Activated gamma-delta T cell treated with Interleukin-2 at 50 U/mL for 16 hours (primary cell): ENCODE measurements at places on chromosomes 4 and X.

- DNase-seq = no peak
Observed at GRCh38 chrX:137245183-137245582, 211.4 kb upstream of the GPR101 start.

DNA sequence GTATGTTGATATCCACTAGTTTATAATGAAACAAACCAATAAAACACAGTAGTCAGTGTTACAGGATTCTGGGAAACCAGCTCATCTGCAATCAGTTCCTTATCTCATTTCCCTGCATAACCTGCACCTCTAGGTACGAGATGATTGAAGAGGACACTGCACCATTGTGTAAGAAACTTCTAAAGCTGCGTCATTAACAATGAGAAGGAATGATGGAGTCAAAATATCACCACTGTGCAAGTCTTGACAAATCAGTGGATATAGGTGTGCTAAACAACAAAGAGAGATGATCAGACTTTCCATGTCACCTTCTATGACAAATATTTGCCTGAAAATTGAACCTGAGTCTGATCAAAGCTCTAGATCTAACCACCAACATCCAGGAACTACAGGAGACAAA is 40.7 kb upstream of the DHX15 start:
- no peak for DNase-seq

GRCh38 chrX:153299855-153300254 is 21.7 kb downstream of the PNMA6F start:
- no peak for DNase-seq

DNA sequence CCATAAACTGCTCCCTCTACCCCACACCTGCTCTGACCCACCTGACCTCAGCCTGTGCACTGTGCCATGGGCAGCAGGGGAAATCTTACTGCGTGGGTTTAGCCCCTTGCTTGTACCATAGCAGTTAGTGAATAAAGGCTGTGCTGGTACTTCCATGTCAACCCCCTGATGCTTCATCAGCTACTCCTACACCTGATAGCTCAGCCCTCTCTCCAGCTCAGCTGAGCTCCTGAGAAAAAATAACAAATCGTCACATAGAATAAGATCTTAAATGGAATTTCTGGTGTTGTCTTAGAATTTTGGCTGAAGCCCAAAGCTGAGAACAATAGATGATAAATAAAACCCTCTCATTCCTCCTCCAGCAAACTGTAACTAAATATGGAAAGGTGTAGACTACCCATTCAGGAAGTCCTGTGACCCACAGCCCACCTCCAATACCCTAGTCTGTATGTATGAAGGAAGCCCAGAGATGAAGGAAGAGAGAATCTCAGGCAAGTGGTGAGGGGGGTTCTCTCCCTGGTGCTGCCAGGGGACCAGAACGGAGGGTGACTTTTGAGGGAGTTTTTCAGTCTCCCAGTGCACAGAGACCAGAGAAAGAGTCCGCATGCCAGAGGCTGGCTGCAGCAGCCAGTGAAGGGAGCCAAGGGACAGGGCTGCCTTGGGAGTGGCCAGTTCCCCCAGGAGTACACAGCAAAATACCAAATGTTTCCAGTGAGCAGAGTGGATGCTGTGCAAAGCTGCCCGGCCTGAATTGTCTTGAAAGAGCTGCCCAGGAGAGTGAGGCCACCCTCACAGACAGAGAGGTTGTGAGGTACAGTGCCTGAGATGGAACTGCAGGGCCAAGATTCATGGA is 227.3 kb downstream of the QDPR start:
- DNase-seq = no peak

- no peak for DNase-seq
Observed at GRCh38 chr4:70925418-70925817, 23.2 kb downstream of the MOB1B start.
